A172 (cell line): ENCODE measurements at places on chromosomes 4 and X. TPM values are rescaled to one million over a fixed set of nuclear protein-coding genes. Genes with fewer than 3 reads are reported as not detected.

DNA sequence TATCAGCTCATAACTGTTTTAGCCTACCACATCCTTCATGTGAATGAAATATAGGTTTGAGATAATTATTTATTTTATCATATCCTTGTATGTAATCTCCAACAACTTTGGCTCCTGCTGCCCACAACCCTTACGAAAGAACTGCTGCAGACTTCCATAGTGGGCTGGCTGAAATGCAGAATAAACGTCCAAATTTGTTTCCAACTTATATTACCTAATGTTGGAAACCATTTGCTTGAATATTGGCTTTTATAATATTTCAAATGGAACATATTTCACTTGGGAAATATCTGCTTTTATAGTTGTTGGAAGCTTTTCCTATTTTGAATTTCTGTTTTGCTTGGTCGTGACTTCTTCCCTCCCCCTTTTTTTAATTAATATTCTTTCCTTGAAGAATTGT is 45.0 kb upstream of the ITM2A start:
- DNase-seq = no peak

DNA sequence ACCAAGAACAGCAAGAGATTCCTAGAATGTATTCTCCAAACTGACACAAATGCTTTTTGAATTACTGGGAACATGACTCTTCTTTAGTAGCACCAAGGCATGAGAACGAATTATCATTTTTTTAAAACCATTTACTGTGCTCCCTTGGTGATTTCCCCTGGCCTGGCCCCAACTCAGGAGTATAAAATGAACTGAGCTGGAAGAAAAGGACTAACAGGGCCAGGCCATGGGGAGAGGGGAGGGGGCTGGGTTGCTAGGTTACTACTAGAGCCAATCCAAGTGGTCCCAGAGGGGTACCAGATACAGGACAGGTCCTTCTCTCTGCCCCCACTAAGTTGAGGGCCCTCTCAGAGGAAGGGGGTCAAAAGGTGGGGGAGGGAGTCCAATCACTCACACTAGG is 23.1 kb downstream of the SASH3 start:
- DNase-seq = no peak

DNA sequence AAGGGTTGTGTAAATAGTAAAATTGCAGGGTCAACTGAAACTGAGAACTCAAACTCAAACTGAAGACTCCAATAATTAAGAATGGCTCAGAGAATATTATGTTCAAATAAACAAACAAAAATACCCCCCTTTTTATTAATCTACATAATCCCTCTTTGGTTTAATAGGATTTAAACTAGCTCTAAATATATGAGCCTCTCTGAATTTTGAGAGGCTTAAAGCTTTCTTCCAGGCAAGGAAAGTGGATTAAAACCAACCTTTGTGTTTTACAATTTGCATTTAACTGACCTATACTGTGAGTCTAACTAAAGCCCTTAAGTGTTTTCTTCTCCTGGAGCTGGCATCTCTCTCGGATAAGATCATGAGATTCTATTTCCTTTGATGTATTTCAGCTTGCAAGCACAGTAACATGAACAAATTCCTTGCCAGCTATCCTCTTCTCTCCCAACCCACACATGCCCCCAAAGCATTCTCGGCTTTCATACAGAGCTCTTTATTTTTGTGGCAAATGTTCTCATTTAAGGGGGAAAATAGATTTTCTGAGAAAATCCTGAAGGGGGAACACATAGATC is 1310.8 kb upstream of the AGA start:
- DNase-seq = no peak

GRCh38 chr4:126735294-126736132 is 897.2 kb upstream of the INTU start:
- no peak for DNase-seq

DNA sequence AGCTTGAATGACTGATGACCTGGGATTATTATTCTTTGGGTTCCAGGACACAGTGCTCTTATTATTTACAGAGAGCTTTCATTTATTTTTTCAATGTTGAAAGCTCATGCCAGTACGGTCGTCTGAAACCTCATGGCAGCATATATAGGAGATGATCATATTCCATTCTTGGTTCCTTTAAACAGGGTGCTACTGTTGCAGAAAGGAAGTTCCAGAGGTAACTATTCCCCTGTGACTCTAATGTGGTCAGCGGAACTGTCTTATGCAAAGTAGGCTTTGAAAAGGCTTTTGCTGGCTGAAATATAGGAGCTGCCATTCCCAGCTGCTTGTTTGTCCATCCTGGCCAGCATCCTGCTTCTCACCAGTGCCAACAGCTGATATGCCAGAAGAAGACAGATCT is 208.3 kb upstream of the LEF1 start:
- DNase-seq = no peak

GRCh38 chr4:158157412-158157811 is 15.4 kb downstream of the GASK1B start:
- DNase-seq = no peak

DNA sequence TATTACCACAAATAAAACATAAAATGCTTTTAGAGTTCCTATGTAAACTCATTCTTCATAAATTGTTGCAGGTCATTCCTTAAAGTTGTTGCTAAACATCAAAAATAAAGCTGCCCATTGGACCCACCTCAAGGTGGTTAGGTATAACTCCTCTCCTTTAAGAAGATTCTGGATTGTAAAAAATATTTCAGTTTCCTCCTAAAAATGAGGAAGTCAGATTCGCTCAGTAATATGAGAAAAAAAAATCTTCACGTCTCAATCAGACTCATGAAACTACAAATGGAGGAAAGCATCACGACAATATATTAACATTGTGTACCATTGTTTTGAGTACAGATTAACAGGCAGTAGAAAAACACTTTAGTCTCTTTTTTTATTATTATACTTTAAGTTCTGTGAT is 105.9 kb downstream of the DDX60 start:
- no peak for DNase-seq

- DNase-seq = no peak
Observed at GRCh38 chr4:188992706-188993105, 853.5 kb downstream of the TRIML1 start.

DNA sequence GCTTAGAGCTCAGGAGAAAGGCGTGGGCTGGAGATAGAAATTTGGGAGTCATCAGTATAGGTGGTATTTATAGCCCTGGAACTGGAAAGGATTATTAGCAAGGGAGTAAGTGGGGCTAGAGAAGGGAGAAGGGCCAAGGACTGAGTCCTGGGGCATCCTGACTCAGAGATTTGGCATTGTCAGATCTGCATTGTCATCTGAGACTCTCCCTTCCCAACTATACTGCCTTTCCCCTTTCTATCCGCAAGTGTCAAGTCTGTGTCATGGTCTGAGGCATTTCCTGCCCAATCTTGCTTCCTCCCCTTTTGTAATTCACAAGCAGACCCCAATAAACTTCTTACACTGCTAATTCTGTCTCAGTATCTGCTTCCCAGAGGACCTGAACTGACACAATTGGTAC is 24.4 kb upstream of the SLC25A43 start:
- DNase-seq = peak; percentile 16

DNA sequence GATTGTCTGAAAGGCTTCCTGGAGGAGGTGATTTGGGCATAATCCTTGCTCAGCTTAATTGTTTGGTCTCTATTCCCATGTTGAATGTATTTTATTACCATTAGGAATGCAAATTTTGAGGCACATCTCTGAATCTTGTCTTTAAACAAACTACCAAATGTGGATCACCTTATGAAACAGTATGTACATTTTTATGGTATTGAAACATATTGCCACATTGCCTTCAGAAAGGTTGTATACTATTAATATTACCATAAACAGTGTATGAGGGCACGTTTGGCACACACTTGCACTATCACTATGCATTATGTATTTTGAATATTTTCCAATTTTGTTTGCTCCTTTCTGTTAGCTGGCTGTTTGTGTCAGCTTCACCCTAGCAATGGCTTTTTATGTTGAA is 60.0 kb upstream of the ALB start:
- DNase-seq = no peak

DNA sequence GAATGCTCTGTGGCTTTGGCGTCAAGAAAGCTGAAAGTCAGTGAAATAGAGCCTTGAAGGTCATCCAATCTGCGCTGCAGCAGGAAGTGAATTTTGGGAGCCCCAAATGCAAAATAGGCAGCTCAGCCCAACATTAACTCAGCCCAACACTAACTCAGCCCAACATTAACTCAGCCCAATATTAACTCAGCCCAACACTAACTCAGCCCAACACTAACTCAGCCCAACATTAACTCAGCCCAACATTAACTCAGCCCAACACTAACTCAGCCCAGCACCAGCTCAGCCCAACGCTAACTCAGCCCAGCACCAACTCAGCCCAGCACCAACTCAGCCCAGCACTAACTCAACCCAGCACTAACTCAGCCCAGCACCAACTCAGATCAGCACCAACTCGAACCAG is 71.5 kb downstream of the SORBS2 start:
- DNase-seq = no peak

DNA sequence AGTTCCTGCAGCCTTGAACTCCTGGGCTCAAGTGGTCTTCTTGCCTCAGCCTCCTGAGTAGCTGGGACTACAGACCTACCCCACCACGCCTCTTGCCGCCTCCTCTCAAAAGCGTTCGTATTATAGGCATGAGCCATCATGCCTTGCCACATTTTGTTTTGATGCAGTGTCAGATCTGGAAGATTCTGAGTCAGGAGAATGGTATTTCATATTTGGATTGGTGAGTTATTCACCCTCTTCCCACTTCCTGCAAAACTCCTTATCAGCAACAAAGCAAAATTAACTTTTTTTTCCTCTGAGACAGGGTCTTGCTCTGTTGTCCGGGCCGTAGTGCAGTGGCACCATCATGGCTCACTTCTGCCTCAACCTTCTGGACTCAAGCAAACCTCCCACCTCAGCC is 29.6 kb downstream of the REST start:
- peak; percentile 89 for DNase-seq

DNA sequence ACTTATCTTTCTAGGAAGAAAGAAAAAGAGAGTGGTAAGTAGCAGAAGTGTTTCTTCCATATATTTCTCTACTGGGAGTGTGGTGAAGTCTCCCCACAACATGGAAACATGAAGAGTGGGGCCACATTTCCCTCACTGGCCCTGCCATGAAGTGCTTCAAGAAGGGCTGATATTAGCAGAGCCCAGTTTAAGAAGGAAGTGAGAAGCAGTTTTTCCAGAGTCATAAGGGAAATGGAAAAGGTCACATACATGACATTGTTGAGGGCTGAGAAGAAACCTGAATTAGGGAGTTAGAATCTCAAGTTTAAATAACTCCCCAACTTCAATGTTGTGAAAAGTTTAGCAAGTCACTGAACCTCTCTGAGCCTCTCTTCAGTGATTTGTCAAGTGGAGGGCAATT is 171.9 kb upstream of the RBPJ start:
- no peak for DNase-seq

GRCh38 chr4:94458682-94459081 is 6.9 kb downstream of the PDLIM5 start:
- no peak for DNase-seq

DNA sequence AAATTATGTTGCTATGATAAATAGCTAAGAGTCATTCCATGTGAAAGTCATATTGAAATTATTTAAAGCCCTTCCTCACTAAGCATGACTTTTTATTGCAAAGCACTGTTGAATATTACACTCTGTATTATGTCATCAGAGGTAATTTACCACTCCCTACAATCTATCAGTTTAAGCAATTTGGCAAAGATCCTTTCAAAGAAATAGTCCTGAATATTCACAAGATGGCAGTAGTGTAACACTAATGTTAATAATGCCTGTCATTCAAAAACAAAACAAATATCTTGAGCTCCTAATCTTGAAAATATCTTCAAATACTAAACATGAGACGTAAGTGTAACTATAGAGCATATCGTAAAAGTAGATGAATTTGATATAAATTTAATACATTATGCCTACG is 208.6 kb upstream of the TECRL start:
- peak; percentile 17 for DNase-seq

GRCh38 chrX:130688360-130688759 is 214.6 kb downstream of the ENOX2 start:
- no peak for DNase-seq

- DNase-seq = peak; percentile 36
Observed at GRCh38 chr4:188934320-188934962, 795.2 kb downstream of the TRIML1 start.

DNA sequence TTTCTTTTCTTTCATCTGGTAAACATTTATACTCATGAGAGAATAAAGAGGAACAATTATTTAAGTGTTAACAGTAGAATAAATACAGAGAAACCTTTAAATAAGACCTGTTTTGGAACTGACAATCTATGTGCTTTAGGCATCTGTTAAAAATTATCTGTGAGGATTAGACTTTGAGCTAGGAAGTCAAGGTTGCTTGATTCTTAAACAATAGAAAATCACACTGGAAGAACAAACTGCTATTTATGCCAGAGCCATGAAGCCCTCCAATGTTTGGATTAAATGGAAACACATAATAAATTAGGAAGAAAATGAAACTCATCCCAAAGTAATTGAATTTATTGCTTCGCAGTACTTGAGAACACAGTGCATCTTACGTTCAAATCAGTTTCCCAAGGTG is 207.2 kb upstream of the NPY2R start:
- DNase-seq = no peak

DNA sequence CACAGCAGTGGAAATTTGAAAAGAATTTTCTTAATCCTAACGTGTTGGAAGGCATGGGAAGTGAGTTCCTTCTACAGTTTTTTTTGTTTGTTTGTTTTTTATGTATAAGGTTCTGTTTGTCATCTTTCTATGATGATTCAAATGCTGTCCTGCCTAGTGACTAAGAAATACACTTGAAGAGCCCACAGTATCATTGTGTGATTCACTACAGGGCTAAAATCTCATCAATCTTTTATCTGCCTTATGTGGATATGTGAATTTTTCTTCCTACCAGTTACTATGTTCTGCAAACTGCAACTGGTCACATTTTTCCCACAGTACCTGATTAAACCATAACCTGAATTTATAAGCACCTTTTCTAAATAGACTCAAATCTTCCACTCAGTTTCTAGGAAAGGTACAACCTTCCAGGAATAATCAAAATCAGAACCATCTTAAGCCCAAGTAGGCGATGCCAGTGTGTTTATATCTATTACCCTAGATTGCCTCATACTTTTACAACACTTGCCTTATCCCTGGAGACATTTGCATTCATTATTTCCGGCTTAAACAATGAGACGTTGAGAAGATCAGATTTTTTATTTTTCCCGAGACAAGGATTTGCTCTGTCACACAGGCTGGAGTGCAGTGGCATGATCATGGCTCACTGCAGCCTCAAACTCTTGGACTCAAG is 214.6 kb upstream of the GALNT7 start:
- peak; percentile 6 for DNase-seq

The TDO2 gene
- 235 and 369 TPM in 2 replicates for total RNA-seq

The PRSS12 gene
- 1.5 and 3.0 TPM in 2 replicates for total RNA-seq

The PHOX2B gene
- not detected in 2 replicates for total RNA-seq

The SSX4B gene
- total RNA-seq = not detected in 2 replicates

The SATL1 gene
- total RNA-seq = not detected in 2 replicates

The ATOH1 gene
- not detected in 2 replicates for total RNA-seq

The TMPRSS11F gene
- not detected in 2 replicates for total RNA-seq

The UGT2B15 gene
- not detected in 2 replicates for total RNA-seq

The VCX3A gene
- not detected in 2 replicates for total RNA-seq

The PIR gene
- 46.9 and 61.1 TPM in 2 replicates for total RNA-seq

The MAGEA12 gene
- total RNA-seq = 0.96 and 1.8 TPM in 2 replicates

The GAGE12E gene
- total RNA-seq = not detected in 2 replicates

The GPRASP2 gene
- total RNA-seq = 10.2 and 12.2 TPM in 2 replicates
